ENCODE measurements at places on chromosomes 5 and 9.

DNA sequence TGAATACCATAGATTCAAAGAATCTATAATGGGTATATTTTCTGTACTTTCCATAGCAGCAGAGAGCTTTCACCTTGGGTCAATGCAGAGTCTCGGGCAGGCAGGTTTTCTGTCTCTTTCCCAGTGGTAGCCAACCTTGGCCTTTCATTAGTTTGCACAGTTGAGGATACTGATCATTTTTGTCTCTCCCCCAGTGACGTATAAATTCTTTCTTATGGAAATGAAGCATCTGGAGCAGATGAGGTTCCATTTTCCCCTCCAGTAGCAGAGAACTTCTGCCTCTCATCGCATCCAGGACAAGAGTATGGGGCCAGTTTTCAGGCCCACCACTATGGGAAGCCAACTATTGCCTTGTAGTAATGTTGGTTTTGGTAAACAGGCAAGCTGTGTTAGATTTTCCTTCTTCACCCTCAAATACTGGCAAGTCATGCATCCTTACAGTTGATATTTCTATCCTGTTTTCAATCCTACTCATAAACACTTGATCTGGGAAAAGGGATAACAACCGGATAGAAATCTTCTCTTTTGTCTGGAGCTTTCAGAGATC, 845.2 kb upstream of the CDH18 start:
- no peak for DNase-seq

GRCh38 chr5:34484216-34484920, 171.8 kb upstream of the RAI14 start:
- DNase-seq, result peak; percentile 79

DNA sequence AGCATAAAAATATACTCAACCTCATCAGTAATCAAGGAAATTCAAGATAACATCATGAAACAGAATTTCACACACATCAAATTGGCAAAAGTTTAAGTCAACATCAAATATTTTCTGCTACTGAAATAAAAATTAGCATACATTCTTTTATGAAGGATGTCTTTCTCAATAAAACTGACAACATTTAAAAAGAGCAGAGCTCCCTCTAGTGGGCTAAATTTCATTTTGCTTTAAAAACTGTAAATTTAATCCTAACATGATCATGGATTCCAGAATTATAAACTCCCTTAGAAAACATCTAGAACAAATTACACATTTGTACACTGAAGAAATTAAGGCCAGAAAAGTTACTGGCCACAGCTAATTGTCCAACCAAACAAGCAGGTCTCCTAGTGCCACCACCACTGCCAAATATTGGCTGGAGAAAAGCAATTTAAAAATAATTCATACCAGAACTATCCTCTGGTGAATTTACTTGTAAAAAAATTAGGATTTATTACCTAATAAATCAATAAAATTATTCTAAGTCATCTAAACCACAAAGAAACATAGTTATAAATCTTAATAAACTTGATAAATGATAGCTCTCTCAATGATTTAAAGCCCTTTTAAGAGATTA, 31.2 kb downstream of the DEPDC1B start:
- peak; percentile 11 for DNase-seq

- no peak for DNase-seq
These were observed 33.8 kb downstream of the ERP44 start for GRCh38 chr9:100064872-100065581.

GRCh38 chr5:85646641-85647040, 971.1 kb upstream of the COX7C start:
- DNase-seq, result no peak

- no peak for DNase-seq
These were observed 241.0 kb downstream of the EBF1 start for GRCh38 chr5:158858746-158859145.

Measured in NCI-H510A treated with DMSO at 0.1 percent for 48 hours (cell line).